ENCODE measurements at places on chromosomes 2 and 18.
A peak's percentile ranks its signal among the peaks of the same experiment; 100 is the strongest.

DNA sequence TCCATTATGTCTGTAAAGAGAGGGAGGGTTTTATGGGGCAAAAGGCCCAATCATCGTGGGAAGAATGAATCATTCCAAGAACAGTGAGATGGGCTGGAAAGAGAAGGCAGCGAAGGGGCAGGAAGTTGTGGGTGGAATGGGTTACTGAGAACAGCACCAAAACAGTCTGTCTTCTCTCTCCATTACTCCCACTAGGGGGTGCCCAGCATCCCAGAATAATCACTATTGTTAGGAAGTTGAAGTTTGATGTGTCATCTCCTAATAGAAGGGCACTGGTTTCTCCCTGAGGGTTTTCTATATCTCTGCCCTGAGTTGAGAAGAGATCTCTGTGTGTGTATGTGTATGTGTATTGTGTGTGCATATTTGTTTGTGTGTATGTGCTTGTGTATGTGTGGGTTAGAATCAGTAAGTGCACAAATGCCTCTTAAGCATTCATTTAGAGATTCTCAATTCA lies 76.6 kb upstream of the MAP4K3 start:
- DNase-seq = no peak

DNA sequence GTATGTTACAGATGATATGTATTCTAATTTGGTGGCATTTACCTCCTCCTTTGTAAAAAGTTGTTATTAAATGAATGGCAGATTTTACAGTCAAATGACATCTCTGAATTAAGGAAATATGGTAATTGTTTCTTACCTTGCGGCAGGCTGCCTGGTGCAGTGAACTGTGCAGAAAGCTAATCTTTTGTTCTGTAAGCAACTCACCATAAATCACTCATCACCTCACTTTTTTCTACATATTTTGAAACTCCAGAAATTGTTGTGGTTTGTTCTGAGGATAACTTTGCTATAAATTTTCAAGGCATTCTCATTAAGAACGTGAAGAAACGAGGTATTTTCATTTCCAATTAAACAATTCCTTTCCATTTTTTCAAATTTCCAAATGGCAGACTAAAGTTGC lies 52.7 kb downstream of the ST6GAL2 start:
- no peak for DNase-seq

GRCh38 chr18:58608216-58608615 lies 20.7 kb downstream of the ALPK2 start:
- DNase-seq = no peak

GRCh38 chr2:161124201-161124600 lies 36.0 kb upstream of the TANK start:
- no peak for DNase-seq

GRCh38 chr2:156399224-156399949 lies 36.8 kb upstream of the GPD2 start:
- DNase-seq = no peak

DNA sequence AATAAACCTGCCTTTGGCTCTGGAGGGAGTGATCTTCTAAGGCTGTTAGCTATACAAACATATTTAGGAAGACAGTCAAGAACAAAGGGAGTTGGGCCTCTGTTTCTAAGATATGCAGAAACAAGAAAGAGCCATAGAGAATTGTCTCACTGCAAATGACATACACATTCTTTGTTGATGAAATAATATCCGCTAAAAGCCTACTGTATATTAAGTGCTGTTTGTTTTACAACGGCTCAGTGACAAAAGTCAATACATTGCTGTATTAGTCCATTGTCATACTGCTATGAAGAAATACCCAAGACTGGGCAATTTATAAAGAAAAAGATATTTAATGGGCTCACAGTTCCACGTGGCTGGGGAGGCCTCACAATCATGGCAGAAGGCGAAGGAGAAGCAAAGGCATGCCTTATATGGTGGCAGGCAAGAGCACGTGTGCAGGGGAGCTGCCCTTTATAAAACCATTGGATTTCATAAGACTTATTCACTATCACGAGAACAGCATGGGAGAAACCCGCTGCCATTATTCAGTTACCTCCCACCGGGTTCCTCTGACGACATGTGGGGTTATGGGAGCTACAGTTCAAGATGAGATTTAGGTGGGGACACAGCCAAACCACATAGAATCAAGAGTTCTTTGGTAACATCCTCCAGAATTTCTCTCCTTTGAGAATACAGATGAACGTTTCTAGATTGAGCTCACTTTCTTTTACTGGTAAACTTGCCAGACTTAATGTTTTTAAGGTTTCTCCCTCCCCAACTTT lies 157.8 kb downstream of the PIK3C3 start:
- DNase-seq = no peak

DNA sequence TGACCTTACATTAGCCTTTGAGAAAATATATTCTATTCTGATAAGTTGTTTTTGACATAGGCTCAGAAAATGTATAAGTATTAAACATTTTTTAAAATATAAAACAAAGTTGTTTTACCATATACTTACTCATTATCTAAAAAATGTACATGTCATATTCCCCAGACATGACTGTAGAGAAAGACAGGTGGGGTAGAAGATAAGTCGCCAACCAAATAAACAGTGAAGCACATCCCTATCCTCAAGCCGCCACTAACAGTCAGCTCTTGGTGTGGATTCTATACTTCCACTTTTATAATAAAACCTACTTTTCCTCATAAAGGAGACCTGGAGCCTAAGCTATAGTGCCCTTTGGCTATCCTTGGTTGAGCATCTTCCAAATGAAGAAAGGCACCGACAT lies 26.4 kb downstream of the GDF7 start:
- no peak for DNase-seq

DNA sequence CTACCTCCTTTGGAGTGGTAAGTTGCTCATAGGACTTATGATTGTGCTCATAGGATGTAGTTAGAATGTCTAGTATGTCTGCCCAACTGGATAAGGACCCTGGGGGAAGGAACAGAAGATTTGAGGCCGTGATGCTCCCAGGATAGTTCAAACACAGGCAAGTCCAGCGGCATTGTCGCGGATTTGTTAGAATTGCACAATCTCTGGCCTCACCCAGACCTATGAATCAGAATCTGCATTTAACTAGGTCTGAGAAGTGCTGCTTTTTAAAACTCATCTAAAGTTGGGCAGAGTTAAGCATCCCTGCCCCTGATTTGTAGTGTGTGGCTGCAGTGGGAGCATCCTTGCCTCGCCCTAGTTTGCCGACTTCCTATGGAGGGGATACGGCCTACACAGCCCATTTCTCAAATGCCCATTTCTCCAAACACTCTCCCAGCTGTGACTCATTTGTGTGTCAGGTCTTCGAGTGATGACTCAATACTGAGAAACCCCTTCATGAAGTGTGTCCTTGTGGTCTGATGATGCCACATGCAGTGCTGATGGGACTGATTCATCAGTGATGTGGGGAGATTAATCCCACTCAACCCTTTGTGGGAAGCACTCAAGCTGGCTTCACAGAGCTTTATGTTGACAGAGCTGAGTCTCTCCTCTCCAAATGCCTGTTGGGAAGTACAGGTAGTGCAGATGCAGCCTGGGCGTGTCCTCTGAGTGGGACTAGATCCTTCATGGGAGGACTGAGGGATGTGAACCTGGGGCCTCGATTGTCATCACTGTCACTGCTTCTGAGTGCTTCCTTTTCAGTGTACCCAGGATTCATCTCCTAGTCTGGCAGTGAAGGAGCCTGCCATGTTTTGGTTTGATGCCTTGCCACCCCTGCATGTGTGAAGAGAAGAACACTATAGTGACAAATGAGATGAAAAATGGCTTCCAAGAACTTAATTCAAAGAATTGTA lies 18.7 kb downstream of the SMIM21 start:
- DNase-seq = no peak

DNA sequence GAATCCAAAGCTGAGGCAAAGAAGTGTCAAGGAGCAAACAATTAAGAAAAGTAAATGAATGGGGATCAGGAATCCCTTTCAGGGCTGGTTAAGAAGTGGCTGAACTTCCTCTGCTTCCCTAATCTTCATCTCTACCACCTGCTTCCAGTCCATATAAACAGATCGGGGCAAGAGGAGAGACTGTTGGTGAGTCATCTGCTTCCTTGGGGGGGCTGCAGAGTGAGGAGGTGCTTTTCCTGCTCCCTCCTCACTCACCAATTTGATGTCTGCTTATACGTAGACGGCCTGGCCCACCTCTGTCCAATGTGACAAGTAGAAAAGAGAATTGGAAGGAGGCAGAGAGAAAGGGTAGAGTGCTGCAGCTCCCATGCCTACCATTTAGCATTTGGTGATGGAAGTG lies 68.4 kb downstream of the NAB1 start:
- DNase-seq = no peak

DNA sequence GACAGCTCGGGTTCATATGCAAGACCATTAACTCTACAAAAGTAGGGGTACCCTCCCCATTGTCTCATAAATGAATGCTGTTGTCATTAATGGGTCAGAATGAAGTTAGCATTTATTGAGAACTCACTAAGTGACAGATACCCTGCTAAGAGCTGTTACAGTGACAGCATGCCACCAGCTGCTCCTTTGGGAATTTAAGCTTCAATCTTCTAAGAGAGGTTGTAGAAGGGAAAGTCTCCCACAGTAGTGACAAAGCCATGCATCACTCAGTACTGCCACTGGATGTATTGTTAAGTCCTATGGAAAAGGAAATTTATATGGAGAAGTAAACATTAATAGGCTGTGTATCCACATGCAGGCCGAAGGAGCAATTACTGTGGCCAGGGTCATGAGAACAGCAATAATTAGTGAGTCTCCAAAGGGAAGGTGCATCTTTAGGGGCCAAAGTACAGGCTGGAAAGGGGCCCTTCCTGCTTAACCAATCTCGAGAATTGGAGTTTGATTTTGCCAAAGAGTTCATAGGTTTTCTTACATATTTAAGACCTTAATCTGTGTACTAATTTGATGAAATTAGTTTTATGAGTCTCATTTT lies 64.5 kb upstream of the FAM124B start:
- no peak for DNase-seq

DNA sequence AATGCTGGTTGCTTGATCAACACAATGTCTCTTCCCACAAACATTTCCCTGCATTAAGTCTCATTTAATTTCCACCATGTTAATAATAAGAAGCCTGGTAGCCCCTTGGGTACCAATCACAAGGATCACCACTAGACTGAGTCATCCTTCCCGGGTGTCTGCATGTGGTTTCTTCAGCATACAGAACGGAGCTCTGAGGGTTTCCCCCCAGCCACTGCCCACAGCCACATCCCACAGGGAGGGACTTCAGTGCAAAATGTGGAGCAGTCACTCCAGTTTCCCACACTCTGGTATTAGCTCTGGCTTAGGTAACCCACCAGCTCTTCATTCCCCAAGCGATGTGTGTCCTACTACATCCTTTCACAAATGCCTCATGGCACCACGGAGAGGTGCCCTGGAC lies 42.7 kb upstream of the POLE4 start:
- peak; percentile 4 for DNase-seq

DNA sequence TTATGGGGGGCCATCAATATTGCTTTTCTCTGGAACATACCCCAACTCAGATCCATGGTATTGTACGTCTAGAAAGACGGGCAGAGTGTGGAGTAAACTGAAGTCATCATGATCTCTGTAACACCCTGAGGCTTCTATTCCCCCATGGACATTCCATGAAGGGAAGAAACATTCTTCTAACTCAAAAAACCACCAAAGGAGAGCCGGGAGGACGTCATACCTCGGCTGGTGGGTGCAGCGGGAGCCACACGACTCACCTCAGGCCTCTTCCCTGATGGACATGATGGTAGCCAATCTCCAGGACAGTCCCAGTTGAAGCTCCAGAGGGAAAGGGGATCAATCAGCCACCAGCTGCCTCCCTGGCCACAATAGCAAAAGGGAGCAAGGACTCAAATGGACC lies 127.3 kb downstream of the MREG start:
- DNase-seq = no peak
